PC-3 (cell line): ENCODE measurements at places on chromosomes 3 and 15. TPM values are rescaled to one million over a fixed set of nuclear protein-coding genes. Genes with fewer than 3 reads are reported as not detected.

SECISBP2L gene
- total RNA-seq: 13.6 and 18.6 TPM in 2 replicates

AP3B2 gene
- 0.47 TPM in 1 of 2 replicates, not detected in the other for total RNA-seq

TP63 gene
- 0.23 and 0.29 TPM in 2 replicates for total RNA-seq

CAMP gene
- not detected in 2 replicates for total RNA-seq

EHHADH gene
- 6.6 and 7.1 TPM in 2 replicates for total RNA-seq

GOLGA8T gene
- 0.15 TPM in 1 of 2 replicates, not detected in the other for total RNA-seq

DNA sequence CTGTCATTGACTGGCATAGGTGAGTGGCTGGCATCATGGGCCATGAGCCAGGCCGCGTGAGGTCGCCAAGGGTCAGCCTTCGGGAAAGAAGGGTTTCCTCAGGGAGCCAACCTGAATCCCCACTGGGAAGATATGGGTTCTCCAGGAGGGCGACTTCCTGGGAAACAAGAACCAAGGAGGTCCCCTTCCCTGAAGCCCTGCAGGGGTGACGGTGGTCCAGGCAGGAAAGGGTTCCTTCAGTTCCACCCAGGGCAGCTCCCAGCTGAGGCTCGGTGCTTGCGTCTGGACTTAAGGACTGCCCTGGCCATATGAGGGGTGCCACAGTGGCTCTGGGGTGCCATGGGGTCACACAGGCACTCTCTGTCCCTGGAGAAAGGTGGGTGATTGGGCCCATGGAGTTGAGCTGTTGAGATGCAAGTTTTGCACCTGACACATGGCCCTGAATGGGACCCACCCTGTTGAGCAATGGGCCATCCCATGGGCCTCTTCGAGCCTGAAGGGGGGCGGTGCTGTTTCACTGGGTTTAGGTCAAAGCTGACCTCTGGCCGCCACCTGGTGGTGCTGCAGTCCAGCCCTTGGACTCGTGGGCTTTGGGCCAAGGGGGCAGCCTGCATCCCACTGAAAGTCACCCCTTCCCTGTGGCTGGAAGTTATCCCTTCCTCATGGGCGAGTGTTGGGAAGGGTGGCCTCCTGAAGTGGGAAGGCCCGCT is 228.1 kb downstream of the SNRPN start:
- DNase-seq: no peak
- H3K36me3 ChIP-seq: no peaks in the 10 kb centered on the region
- H3K27me3 ChIP-seq: no peaks in the 10 kb centered on the region
- H3K4me1 ChIP-seq: no peaks in the 10 kb centered on the region
- no peak overlapping the region for H3K27ac ChIP-seq

DNA sequence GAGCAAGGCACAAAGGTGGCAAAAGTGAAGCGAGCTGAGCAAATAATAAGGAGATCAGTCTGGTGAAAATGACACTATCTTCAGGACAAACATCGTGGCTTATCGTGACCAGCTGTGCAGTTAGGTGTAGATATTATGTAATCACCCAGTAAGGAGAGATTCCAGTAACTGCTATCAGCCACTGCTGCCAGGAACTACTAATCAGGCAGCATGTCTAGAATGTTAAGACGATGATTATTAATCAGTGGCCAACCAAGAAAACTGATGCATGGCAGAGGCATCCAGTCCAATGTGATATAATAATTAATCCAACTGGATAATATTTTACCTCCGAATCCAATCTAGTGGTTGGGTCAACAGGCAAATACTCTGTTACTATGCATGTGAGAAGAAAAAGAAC is 252.7 kb upstream of the ZPLD1 start:
- H3K36me3 ChIP-seq: no peaks in the 10 kb centered on the region
- DNase-seq: no peak
- H3K4me3 ChIP-seq: no peak overlapping the region
- H3K27ac ChIP-seq: peak overlapping the region; percentile 88
- no peaks in the 10 kb centered on the region for H3K27me3 ChIP-seq

- peak overlapping the region; percentile 48 for H3K27ac ChIP-seq
- peak; percentile 66 for DNase-seq
- no peaks in the 10 kb centered on the region for H3K36me3 ChIP-seq
- H3K4me3 ChIP-seq: no peak overlapping the region
These were observed 34.1 kb downstream of the ZNF710 start for GRCh38 chr15:90035095-90035839.

- H3K4me3 ChIP-seq: peak overlapping the region; percentile 88
- H3K27me3 ChIP-seq: no peaks in the 10 kb centered on the region
- no peak overlapping the region for H3K27ac ChIP-seq
- no peaks in the 10 kb centered on the region for H3K36me3 ChIP-seq
- H3K4me1 ChIP-seq: peaks cover 15% of the 10 kb centered on the region
These were observed 587 bp downstream of the NPHP3 start for GRCh38 chr3:132721479-132722164.

- H3K4me3 ChIP-seq: no peak overlapping the region
- no peaks in the 10 kb centered on the region for H3K36me3 ChIP-seq
- no peaks in the 10 kb centered on the region for H3K4me1 ChIP-seq
- no peak for DNase-seq
- H3K27ac ChIP-seq: no peak overlapping the region
- H3K27me3 ChIP-seq: peaks cover 22% of the 10 kb centered on the region
These were observed 68.3 kb upstream of the NEO1 start for GRCh38 chr15:72983801-72984545.

- H3K36me3 ChIP-seq: peaks cover 4% of the 10 kb centered on the region; the same call in 1 of the 2 replicates
- H3K27ac ChIP-seq: no peak overlapping the region
- H3K27me3 ChIP-seq: no peaks in the 10 kb centered on the region
These were observed 28.1 kb upstream of the CAPN3 start for GRCh38 chr15:42331235-42331634.

GRCh38 chr3:139764069-139764905 is 86.5 kb upstream of the NMNAT3 start:
- no peak overlapping the region for H3K27ac ChIP-seq
- no peak for DNase-seq
- H3K4me1 ChIP-seq: no peaks in the 10 kb centered on the region
- H3K27me3 ChIP-seq: no peaks in the 10 kb centered on the region
- H3K36me3 ChIP-seq: no peaks in the 10 kb centered on the region

DNA sequence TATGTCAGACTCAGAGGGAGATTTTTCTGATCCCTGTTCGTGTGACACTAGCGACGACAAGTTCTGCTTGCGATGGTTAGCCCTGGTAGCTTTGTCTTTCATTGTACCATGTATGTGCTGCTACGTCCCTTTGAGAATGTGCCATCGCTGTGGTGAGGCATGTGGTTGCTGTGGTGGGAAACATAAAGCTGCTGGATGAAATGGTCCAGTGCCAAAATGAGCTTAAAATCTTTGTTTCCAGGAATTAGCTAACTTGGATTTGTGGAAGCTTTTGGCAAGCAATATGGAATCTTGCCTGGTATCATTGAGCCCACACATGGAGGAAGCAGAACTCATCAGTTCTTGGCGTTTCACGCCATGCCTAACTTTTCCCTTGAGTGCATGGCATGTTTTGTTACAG is 98.8 kb downstream of the SPRED1 start:
- H3K36me3 ChIP-seq: peaks cover 27% of the 10 kb centered on the region; the same call in 1 of the 2 replicates
- no peaks in the 10 kb centered on the region for H3K4me1 ChIP-seq
- no peak overlapping the region for H3K27ac ChIP-seq
- DNase-seq: no peak
- H3K4me3 ChIP-seq: no peak overlapping the region
- no peaks in the 10 kb centered on the region for H3K27me3 ChIP-seq

GRCh38 chr3:105431200-105431599 is 64.5 kb downstream of the ALCAM start:
- no peak overlapping the region for H3K4me3 ChIP-seq
- no peaks in the 10 kb centered on the region for H3K4me1 ChIP-seq
- no peaks in the 10 kb centered on the region for H3K27me3 ChIP-seq
- H3K36me3 ChIP-seq: peaks cover 9% of the 10 kb centered on the region; the same call in 1 of the 2 replicates

DNA sequence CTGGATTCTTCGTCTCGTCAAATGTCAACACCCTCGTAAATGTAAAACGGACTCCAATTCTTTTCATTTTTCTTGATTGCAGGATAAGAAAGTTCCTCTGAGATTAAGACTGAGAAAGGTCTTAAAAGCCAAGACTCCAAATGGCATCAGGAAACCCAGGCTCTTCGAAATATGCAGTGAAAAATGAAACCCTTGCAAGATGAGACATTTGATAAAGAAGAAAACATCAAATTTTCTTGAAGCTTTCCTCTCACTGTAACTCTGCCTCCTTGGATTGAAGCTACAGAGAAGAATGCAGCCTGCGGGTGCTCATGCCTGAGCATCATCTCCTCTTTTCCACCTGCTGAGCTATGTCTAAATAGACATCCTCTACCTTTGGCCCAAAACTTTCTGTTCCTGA is 342.4 kb upstream of the THBS1 start:
- H3K36me3 ChIP-seq: no peaks in the 10 kb centered on the region; the same call in 1 of the 2 replicates
- DNase-seq: no peak
- H3K27me3 ChIP-seq: no peaks in the 10 kb centered on the region
- no peak overlapping the region for H3K27ac ChIP-seq

GRCh38 chr3:46705751-46706552 is 4.8 kb downstream of the TMIE start:
- H3K27ac ChIP-seq: no peak overlapping the region
- peaks cover 13% of the 10 kb centered on the region for H3K4me1 ChIP-seq
- peak; percentile 85 for DNase-seq

DNA sequence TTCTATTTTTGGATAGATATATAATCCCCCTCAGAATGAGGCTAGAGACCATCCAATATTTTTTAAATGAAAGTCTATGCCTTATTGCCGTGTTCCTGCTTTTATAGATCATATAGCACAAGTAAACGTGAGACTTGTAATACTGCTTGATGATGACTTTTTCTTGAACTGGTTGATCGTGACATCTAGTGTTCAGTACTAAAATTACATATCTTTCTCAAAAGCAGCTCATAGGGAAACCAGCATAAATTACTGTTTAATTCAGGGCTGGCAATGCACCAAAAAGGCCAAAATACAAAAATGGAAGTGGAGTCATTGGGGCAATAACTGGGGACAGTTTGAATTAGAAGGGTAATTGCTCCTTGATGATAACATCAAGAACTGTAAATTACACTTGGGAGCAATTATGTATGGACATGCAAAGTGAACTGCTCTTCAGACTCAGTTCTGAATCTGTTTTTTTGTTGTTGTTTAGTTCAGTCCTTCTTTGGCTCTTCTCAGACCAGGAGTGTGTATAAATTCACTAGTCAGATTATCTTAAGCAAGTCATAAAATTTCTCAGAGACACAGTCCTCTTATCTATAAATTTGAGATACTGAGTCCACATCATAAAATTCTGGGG is 325.3 kb downstream of the THSD4 start:
- H3K4me3 ChIP-seq: no peak overlapping the region
- peaks cover 60% of the 10 kb centered on the region for H3K4me1 ChIP-seq
- H3K27ac ChIP-seq: peak overlapping the region; percentile 56
- no peaks in the 10 kb centered on the region for H3K27me3 ChIP-seq

DNA sequence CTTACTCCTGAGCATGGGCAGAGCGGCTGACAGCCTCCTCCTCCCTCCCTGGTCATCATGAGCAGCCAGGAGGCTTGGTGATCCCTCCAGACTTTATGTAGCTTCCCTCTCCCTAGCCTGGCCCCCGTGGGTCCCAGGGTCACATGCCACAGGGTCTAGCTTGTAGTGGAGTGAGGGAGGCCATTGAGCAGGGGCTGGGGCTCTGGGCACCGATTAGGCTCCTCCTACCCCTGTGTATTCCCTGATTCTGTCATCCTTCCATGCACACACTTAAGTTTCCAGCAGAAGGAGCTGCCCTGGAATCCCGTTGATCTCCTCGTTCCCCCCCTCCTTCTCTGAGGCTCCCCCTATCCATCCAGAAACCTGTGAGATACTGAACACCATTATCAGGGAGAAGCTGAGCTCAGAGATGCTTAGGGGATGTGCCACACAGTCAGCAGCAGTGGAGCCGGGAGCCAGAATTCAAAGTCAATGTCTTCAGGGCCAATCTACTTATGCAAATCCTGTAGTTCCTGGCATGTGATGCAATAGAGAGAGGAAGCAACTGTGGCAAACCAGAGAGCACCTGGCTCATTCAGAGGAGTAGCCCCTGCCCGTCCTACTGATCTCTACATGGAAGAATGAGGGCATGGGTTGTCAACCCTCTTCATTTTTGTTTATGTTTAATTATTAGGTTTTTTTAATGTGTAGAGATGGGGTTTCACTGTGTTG is 17.2 kb downstream of the CCDC33 start:
- H3K4me3 ChIP-seq: no peak overlapping the region
- no peaks in the 10 kb centered on the region for H3K4me1 ChIP-seq
- DNase-seq: no peak
- H3K27ac ChIP-seq: no peak overlapping the region

- H3K27me3 ChIP-seq: no peaks in the 10 kb centered on the region
- no peak overlapping the region for H3K4me3 ChIP-seq
- no peak for DNase-seq
- no peaks in the 10 kb centered on the region for H3K4me1 ChIP-seq
- H3K36me3 ChIP-seq: no peaks in the 10 kb centered on the region
- no peak overlapping the region for H3K27ac ChIP-seq
These were observed 34.9 kb upstream of the CMC1 start for GRCh38 chr3:28206479-28206878.

GRCh38 chr15:52441841-52442240 is 86.8 kb downstream of the MYO5A start:
- no peak overlapping the region for H3K27ac ChIP-seq
- no peaks in the 10 kb centered on the region for H3K27me3 ChIP-seq
- H3K36me3 ChIP-seq: no peaks in the 10 kb centered on the region
- peaks cover 25% of the 10 kb centered on the region for H3K4me1 ChIP-seq

GRCh38 chr3:52004163-52004787 is 8.6 kb upstream of the RPL29 start:
- H3K4me1 ChIP-seq: no peaks in the 10 kb centered on the region
- H3K27ac ChIP-seq: no peak overlapping the region
- H3K36me3 ChIP-seq: no peaks in the 10 kb centered on the region
- no peaks in the 10 kb centered on the region for H3K27me3 ChIP-seq

GRCh38 chr3:144585408-144585807 is 613.8 kb downstream of the DIPK2A start:
- H3K27me3 ChIP-seq: no peaks in the 10 kb centered on the region
- DNase-seq: no peak
- no peak overlapping the region for H3K27ac ChIP-seq
- H3K36me3 ChIP-seq: no peaks in the 10 kb centered on the region
- H3K4me1 ChIP-seq: peaks cover 2% of the 10 kb centered on the region; the same call in 1 of the 2 replicates

DNA sequence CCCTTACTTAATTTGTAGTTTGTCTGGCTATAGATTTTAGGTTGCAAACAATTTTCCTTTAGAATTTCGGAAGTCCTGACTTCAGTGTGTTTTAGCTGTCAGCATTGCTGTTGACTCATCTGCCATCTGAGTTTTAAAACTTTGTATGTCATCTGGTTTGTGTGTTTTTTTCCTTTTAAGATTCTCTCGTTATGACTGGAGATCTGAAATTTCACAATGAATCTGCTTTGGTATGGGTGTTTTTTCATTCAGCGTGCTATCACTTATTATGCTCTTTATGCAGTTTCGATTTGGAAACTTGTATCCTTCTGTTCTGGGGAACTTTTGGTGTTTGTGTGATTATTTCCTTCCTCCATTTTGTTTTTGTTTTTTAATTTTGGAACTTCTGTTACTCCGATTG is 53.7 kb upstream of the ZNF280D start:
- DNase-seq: no peak
- no peak overlapping the region for H3K27ac ChIP-seq
- no peaks in the 10 kb centered on the region for H3K36me3 ChIP-seq
- H3K4me1 ChIP-seq: no peaks in the 10 kb centered on the region
- H3K4me3 ChIP-seq: no peak overlapping the region
